Thoracic aorta (tissue), 2 donors: ENCODE measurements at places on chromosomes 7 and 10. TPM values are rescaled to one million over a fixed set of nuclear protein-coding genes. Genes with fewer than 3 reads are reported as not detected.

DNA sequence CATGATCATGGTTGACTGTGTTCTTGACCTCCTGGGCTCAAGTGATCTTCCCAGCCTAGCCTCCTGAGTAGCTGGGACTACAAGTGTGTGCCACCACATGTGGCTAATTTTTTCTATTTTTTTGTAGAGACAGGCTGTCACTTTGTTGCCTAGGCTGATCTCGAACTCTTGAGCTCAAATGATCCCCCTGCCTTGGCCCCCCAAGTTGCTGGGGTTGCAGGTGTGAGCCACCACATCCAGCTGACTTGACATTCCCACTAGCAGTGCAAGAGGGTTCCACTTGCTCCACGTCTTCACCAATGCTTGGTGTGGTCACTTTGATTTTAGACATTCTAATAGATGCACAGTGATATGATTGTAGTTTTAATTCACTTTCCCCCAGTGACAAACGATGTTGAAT lies 25.1 kb downstream of the CYP26A1 start:
- no peak for DNase-seq

GRCh38 chr10:109178591-109178990 lies 744.7 kb downstream of the XPNPEP1 start:
- no peak for DNase-seq

TAS2R5 gene
- 2.2 TPM for total RNA-seq

DNA sequence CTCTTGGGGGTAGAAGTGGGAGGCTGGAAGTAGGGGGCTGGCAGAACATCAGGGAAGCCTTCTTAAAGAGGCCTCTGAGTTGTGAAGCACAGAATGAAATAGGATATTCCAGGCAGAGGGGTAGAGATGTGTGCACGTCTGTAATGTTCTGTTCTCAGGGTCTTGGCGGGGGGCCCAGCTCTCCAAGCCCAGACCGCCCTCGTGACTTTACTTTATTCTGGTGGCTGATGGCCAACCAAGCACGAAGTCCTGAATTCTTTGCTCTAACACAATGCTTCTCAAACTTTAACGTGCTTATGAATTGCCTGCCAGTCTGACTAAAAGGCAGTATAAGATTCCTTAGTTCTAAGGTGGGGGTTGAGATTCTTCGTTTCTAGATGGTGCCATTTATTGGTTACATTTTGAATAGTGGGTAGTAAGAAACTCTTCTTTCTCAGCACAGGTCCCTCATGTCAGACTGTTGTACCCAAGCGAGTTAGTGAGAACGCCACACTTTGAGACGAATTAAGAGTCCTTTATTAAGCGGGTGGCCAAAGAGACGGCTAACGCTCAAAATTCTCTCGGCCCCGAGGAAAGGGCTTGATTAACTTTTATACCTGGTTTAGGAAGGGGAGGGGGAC lies 8.2 kb downstream of the PRXL2A start:
- DNase-seq = no peak

DNA sequence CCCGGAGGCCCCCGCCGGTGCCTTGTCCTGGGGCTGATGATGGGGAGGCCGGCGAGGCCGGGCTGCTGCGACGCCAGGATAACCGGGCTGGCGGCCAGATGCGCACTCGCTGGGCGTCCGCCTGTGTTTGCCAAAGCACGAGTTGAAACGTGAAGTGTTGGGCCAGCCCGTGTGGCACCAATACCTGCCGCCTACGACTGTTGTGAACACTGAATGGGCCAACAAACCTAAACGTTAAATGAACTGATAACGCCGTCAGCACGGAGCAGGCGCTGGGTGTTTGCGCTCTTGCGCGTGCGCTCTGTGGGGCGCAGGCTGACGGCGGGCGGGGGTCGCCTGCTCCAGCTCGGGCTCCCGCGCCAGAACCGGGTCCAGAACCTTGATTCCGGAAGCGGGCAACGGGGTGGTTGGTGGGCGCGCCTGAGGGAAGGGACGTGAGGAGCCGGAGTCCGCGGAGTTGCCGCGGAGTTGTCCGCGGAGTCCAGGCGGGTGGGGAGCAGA lies 658 bp downstream of the CYP2E1 start:
- no peak for DNase-seq

NOS3 gene
- total RNA-seq = 8.4 TPM

DNA sequence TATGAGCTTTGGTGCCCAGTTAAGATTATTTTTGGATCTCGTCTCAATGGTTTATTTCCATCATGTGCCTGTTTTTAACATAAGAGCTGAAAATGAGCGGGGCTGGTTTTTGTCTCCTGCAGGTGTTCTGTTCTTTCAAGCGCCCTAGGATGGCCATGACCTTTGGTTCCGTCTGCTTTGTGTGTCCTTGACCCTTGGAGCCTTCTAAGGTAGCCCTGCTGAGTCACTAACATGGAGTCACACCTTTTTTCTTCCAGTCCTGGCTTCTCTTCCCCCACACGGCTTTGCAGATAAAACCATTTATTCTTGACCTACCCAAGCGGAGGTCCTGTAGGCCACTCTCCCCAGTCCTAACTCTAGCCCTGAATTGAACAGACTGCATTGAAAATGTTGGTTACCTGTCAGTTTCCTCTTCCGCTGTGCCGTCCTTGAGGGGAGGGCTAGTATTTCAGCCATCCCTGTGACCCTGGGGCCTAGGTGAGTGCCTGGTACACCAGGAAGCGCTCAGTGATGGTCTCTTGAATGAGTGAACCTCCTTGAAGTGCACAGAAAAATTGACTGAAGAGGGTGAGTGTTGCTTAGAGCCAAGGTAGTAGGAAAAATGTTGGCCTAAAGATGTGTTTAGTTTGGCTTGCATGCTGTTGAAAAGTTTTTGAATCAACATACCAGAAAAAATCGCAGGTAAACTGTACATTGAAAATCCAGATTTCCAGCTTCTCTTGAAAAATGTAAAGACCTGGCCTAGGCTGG lies 48.0 kb downstream of the CAMK1D start:
- DNase-seq = no peak

DNA sequence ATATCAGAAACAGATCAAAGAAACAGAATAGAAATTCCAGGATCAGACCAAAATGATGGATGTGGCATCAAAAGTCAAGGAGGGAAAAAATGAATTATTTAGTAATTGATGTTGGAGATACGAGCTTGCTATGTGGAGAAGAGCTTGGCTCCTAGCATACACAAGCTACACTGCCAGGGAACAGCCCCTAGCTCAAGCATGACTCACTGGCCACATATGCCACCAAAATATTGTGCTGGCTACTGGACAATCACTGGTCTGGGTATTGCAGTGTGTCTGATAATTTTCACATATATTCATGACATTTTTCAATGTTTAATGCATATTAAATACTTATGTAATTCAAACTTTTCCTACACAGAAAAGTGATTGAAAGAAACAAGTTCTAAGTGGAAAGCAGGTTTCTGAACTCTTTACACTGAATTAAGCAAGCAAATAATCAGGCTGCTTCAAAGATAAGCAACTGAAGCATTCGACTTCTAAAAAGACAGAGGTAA lies 59.3 kb downstream of the OAT start:
- no peak for DNase-seq

DNA sequence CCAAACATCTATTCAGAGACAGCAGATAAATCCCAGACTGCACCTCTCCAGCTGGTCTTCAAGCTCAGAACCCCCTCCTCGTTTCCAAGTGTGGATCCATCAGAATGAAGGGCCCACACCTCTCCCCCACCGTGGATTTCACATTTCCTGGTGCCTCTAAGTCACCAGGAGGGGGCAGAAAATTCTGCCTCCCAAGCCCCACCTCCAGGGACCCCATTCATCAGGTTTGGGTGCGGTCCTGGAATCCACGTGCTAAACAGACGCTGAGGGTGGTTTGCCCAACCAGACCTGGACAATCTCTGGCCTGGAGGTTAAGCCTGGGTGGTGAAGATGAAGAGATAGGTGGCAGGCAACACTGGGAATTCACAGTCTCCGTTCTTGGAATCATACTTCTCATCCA lies 92.4 kb downstream of the WDR11 start:
- DNase-seq = no peak

AP3M1 gene
- total RNA-seq = 22.7 TPM

CCL24 gene
- total RNA-seq = not detected

- DNase-seq = no peak
Observed at GRCh38 chr10:90787393-90788198, 70.2 kb downstream of the HTR7 start.

GRCh38 chr7:100154651-100155491 lies 3.7 kb downstream of the TRAPPC14 start:
- no peak for DNase-seq

GRCh38 chr10:89531359-89531758 lies 4.0 kb downstream of the SLC16A12 start:
- no peak for DNase-seq

DNA sequence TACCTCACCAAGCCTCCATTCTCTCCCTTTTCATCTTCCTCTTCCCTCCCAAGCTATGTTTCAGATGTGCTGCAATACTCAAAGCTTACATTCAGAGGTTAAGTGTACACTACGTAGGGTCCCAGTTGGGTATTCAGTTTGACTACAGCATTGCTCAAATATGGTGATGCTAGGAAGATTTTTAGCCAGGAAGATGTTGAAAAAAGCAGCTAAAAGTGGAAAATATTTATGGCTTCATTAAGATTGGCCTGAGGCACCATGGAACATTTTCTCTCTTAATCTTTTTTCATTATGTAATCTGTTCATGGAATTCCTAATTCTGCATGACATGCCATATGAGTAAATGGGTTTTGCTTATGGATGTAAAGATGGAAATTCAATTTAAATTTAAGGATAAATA lies 72.0 kb upstream of the ABCB5 start:
- DNase-seq = no peak

DNA sequence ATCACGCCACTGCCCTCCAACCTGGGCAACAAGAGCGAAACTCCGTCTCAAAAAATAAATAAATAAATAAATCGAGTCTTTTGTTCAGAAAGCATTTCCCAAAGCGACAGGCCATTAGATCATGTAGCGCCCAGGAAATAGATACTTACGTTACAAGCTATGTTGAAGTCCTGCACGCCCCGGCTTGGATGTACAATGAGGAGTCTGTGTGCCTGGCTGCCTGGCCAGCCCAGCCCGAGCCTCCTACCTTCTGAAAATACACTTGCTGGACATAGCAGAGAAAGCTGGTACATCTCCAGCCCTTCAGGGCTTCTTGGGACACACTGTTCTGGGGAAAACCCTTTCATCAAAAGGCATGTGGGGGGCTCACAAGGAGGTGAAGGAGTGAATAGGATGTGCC lies 22.1 kb downstream of the FGFR2 start:
- DNase-seq = no peak
